ENCODE measurements at places on chromosomes 4 and X.

DNA sequence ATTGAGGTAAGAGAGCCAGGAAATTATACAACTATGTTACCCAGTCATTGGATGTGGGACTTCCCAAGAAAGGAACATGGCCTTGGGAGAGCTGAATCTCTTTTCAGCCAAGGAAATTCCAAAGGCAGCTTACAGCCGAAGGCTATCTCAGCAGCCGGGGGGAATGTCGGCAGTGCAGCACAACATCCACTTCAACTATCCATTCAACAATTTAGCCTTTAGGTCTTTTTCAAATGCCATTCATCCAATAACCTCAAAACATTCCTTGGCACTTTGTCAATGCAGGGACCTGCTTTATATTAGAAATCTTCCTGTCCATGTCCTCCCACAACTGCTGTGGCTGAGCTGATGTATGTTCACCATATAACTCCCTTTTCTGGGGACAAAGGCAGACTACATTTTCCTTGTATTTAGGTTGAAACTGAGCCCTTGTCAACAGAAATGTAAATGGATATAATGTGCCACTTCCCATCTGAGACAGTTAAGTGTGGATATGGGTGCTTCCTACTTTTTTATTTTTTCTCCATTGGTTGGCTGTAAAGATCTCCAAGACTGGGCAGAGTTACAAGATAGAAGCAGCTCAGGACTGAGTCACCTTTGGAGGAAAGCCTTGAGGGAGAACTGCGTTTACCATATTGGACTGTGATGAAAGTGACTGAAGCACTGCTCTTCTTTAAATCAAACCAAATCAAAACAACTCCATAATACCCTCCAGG lies 94.8 kb downstream of the GPRIN3 start:
- DNase-seq: no peak

DNA sequence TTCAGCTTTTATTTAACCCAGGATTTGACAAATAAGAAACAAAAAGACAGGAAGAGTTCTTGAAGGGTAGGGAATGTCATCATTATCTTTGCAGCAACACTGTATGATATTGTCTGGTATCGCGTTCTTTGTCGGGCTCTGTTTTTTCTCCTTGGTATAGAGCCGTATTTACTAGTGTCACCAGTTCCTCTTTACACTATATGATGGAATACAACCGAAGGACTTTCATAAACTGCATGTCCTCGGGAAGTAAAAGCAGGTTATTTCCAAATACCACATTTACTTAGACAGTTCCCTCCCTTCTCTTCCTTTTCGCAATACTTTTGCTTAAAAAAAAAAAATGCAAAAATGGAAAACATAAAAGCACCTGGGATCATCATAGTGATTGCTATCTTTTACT lies 96.6 kb upstream of the IL13RA1 start:
- no peak for DNase-seq

- no peak for DNase-seq
Measured at GRCh38 chr4:18441203-18441590, 419.6 kb upstream of the LCORL start.

- DNase-seq: peak; percentile 23
Measured at GRCh38 chr4:5782829-5783476, 72.0 kb downstream of the EVC start.

- no peak for DNase-seq
Measured at GRCh38 chrX:97547877-97548578, 664.3 kb downstream of the RPA4 start.

GRCh38 chrX:57445076-57445475 lies 146.7 kb upstream of the ZXDB start:
- DNase-seq: no peak

GRCh38 chrX:11100281-11101035 lies 10.7 kb upstream of the HCCS start:
- no peak for DNase-seq

- no peak for DNase-seq
Measured at GRCh38 chrX:28998609-28999135, 411.4 kb downstream of the IL1RAPL1 start.

- no peak for DNase-seq
Measured at GRCh38 chr4:76449833-76450232, 14.8 kb downstream of the SHROOM3 start.

DNA sequence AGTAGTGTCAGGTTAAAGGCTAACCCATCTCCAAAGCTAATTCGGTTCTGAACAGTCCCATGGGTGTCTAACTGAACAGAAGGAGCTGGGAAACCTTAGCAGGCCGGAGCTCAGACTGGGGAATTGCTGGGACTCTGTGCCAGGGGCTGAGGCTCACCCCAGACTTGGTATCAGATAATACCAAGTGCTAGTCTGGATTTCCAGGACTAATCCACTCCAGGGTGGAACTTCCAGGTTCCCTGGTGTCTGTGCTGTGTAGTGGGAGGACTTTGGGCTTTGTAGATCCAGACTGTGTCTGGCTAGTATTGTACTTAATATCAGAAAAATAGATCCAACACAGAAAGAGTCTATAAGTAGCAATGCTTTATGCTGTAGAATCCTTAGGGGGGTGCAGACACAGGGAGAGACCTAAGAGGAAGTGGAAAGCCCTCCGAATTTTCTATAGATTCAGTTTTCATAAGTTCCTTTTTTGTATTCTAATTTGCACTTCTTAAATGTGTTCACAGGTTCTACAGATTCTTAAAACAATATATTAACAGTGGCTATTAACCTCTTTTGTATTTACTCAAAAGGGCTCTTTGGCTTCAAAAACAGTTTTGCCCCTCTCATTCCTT lies 4.1 kb downstream of the ZNF827 start:
- DNase-seq: no peak

DNA sequence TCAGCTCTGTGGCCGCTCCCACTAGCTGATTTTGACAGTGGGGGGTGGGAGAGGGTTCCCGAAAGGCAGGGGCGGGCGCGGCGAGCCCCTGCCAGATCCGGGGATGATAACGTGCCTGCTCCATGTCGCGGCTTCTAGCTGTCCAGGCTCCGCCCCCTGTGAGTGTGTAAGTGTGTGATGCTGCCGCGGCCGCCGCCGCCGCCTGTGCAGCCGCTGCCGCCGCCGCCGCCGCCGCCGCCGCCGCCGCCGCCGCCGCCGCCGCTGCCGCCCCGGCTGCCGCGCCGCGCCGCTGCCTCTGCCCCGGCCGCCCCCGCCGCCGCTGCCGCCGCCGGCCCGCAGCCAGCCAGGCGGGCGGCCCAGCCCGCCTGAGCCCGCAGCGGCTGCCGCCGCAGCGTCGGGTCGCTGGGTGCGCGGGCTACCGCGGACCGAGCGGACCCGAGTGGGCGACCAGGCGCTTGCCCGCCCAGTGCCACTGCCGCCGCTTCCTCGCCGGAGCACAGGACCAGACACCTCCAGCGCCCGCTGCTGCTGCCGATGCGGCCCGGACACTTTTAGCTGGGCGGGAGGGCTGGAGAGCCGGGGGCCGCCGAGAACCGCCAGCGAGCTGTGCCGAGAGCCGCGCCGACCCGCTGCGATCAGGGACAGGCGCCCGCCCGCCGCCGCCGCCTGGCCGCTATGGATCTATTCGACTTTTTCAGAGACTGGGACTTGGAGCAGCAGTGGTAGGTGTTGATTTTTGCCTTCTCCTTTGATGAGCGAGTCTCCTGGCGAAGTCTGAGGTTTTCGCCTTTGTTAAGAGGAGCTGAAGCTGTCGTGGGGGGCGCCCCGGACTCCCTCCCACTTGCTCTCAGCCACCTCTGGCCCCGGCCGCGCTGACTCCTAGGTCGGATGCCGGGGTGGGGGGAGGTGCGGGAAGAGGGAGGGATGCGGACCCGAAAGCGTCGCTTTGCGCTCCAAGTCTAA lies at the start of gene AFF2:
Gene AFF2 (plus strand): TSS at position 195 of the 963 bp plus-strand sequence. CDS start 481 bp downstream, at position 676.
- peak; percentile 62 for DNase-seq

GRCh38 chr4:96170198-96170597 lies 330.3 kb downstream of the PDHA2 start:
- DNase-seq: peak; percentile 1

DNA sequence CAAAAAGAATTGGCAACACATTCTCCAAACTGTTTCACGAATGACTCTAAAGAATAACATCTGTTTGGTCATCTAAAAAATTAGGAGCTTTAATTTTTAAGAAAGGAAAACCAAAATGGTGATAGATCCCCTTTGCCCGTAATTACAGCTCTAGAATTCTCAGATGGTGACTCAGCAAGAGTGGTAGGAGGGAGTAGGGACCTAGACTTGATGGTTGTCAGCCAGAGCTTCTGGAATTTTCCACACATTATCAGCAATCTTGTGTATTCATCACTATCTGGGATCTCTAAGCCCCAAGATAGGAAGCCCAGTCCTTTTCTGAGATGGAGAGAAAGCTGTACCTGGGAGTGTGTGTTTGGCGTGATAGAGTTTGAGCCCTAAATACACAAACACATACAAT lies 103.9 kb upstream of the RAB40AL start:
- no peak for DNase-seq

GRCh38 chr4:173666-174314 lies 49.5 kb downstream of the ZNF718 start:
- DNase-seq: no peak

- DNase-seq: peak; percentile 97
Measured at GRCh38 chrX:48918643-48919340, at the start of gene PIM2. Gene PIM2, minus strand, starts transcription at chrX:48919024. Its CDS starts 190 bp downstream, at chrX:48918834.

- DNase-seq: no peak
Measured at GRCh38 chr4:4401036-4401435, 14.1 kb downstream of the NSG1 start.

- peak; percentile 41 for DNase-seq
Measured at GRCh38 chr4:80035336-80035735, 37.7 kb downstream of the ANTXR2 start.

All from CD8-positive, alpha-beta T cell (primary cell).